Right ventricle myocardium inferior (tissue), 1 donor: ENCODE measurements at places on chromosomes 3 and 15. TPM values are rescaled to one million over a fixed set of nuclear protein-coding genes. Genes with fewer than 3 reads are reported as not detected.
A peak's percentile ranks its signal among the peaks of the same experiment; 100 is the strongest.

DNA sequence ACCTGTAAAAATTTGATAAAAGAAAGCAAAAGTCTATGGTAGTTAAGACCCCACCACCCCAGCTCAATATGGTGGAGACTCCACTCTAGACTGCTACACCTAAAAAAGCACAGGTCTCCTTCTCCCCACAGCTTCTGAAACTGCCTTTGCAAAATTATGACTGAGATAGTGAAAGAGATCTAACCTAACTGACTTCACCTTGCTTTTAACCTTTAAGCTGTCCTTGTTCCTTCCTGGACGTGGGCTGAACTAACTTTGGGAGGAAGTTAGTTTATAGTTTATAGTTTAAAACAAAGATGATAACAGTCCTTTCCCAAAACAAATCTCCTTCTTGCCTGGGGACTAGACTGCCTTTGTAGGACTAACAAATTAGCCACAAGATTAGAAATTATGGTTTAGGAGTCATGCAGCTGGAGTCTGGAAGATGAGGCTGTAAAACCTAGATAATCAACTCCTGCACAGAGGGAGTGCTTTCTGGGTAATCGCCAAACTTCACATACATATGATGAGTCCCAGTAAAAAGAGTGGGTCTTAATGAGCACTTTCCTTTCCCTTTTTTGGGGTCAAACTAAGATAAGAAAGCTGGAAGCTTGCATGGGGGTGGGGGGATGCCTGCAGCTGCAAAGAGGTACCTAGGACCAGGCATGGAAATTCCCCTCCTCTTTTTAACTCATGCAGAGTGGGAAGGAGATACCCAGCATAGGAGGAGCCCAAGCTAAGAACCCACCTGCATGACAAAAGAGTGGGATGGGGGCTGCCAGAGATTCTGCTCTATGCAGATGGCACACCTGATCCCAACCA is 17.5 kb downstream of the CCR8 start:
- no peak for DNase-seq

The SLC28A1 gene
- 0.24 TPM for total RNA-seq

DNA sequence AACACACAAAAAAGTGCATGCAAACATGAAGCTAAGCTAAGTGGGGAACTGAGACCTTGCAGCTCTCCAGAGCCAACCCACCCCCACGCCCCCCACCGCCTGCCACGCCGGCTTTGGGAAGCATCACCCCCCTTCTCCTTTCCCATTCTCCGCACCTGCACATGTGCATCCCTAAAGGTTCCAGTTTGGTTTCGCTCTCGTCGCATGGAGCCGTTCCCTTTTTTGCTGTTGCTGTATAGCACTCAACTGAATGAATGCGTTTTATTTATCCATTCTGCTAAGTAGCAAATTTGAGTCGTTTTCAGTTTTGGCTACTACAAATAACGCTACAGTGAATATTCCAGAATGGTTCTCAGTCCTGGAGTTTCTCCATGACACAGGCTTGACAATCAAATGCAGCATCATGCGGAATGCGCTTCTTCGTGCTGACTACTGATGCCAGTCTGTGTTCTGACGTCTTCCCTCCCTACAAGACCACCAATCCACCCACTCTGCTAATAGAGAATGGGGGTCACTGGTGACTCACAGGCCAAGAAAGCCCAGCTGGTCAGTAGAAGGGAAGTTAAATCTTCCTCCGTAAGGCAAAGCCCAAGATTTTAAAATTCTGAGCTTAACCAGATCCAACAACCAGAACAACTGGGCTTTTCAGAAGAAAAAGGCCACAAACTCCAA is 115.3 kb downstream of the XXYLT1 start:
- no peak for DNase-seq

GRCh38 chr15:80945605-80946004 is 44.0 kb downstream of the MESD start:
- DNase-seq: no peak

DNA sequence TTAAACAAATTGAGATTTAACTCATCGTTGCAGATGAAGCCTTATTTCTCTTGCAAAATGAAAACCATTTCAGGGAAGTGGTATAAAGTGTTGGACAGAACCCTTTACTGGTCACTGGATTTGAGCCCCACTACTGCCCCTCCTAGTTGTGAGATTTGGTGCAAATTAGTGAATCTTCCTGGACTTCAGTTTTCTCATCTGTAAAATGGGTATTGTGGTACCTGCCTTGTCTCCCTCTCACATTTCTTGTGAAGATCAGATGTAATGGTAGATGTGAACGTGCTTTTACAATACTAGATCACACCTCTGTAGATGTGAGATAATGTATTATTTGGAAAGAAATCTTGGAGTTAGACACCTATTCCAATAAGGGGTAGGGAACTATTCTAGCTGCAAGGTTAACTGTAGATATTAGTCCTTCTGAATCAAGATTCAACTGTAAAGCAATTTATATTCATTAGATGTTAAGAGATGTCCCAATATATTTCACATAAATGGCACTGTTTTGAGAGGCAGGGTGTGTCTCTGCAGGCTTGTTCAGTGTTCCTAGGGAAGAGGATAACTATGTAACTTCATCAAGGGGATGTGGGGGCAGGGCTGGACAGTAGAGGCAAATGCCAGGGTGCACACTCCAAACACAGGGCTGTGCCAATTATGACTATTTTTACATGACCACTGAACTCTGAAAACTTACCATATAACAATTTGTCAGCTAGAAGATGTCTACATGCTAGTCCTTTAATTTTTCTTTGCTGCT is 112.4 kb upstream of the PFN2 start:
- no peak for DNase-seq

DNA sequence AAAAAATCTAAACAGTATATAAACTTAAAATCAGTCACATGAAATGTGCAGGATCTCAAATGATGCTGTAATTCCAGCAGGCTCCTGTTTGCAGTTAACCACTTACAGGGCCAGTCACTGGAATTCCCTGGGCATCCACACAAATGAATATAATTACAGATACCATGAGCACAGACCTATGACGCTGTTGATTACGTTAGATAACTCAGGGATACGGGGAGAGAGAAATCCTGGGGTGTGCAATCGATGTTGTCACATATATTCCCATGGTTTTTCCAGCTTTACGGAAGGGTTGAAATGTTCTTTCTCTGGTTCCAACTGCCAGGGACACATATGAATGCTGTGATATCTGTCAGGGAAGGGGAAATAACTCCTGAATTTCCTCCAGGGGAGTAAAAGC is 100.8 kb downstream of the RORA start:
- DNase-seq: no peak

The OSBPL10 gene
- total RNA-seq: 6.6 TPM

GRCh38 chr15:71366926-71367325 is 251.7 kb downstream of the THSD4 start:
- DNase-seq: no peak

- no peak for DNase-seq
Measured at GRCh38 chr3:115691964-115692363, 68.7 kb downstream of the GAP43 start.

DNA sequence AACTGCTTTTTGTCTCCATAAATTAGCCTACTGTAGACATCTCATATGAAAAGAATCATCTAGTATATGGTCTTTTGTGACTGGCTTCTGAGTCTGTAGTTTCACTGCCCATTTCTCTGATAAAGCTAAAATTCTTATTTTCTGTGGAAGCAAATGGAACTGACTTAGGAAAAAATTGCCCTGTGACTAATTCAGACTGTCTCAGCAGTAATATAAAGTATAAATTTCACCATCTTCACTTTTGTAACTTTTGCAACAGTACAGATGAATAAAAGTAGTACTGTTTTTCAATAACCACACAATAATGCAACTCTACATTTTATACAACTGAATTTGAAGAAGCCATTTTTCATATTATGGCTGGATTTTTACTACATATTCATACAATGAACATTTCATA is 104.1 kb downstream of the TBC1D5 start:
- DNase-seq: no peak

DNA sequence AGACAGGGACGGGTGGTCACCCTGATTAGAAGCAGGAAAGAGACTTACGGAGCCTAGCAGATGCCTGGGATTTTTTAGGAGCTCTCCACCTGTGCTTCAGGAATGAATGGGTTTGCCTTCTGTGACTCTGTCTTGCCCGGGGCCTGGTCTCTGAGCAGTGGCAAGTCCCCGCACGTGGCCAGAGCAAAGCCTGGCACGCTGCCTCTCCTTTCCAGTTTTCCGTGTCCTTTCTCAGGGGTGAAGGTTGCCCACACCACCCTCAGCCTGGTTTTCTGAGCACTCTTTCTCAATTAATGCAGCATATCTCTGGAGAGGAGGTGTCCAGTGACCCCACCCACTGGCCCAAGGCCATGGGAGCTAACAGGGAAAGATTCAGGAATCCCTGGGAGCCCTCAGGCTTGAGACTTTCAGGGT is 14.5 kb upstream of the CHST14 start:
- no peak for DNase-seq

The GUCA1C gene
- not detected for total RNA-seq

DNA sequence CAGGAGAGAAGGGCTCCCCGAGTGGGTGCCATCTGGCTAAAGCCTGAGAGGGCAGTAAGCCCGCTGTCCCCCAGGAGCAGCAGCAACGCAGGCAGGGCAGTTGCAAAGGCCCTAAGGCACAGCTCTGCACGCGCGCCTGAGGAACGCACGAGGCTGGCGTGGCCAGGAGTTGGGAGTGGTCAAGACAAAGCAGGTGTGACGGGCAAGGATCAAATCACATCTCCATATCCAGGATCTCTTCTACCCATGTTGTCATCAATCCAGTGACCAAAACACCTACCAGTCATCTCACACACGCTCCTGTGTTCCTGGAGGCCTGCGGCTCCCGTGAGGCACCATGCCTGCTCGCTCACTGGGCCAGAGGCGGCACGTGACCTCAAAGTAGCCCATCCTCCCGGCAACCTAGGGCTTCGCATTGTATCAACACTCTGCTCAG is 59.5 kb downstream of the ERC2 start:
- no peak for DNase-seq

GRCh38 chr3:141227752-141228151 is 3.9 kb upstream of the PXYLP1 start:
- no peak for DNase-seq

GRCh38 chr3:16284633-16285032 is 19.6 kb downstream of the OXNAD1 start:
- DNase-seq: no peak

GRCh38 chr3:4507024-4507596 is 14.0 kb downstream of the ITPR1 start:
- DNase-seq: no peak

GRCh38 chr3:25884981-25885380 is 95.1 kb downstream of the OXSM start:
- no peak for DNase-seq

DNA sequence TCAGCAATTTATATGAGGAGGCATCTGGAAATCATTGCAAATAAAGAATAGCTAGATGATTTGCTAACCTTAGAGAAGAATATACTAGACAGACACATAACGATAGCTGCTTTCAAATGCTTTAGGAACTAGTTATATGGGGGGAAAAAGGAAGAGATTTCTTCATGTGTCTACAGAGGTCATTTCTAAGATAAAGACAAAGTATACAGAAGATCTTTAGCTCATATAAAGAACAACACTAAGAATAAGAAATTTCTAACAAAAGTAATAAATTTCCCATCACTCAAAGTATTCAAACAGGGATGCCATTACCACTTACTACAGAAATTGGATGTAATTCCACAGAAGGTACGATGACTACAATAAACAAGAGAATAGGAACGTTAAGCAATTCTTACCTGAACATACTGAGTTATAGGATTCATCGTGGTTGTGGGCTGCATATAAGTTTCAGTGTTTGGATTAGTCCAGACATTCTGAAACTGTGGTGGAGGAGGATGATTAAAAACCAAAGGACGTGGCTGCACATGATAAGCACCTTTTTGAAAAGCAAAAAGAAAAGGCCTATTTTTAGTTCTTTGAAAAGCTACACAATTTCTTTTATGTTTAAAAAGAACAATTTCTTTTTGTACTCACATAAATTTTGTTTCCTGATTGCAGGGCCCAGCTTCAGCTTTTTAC is 8.7 kb downstream of the DAZL start:
- DNase-seq: no peak

GRCh38 chr3:134881305-134881704 is 86.2 kb downstream of the EPHB1 start:
- DNase-seq: no peak

DNA sequence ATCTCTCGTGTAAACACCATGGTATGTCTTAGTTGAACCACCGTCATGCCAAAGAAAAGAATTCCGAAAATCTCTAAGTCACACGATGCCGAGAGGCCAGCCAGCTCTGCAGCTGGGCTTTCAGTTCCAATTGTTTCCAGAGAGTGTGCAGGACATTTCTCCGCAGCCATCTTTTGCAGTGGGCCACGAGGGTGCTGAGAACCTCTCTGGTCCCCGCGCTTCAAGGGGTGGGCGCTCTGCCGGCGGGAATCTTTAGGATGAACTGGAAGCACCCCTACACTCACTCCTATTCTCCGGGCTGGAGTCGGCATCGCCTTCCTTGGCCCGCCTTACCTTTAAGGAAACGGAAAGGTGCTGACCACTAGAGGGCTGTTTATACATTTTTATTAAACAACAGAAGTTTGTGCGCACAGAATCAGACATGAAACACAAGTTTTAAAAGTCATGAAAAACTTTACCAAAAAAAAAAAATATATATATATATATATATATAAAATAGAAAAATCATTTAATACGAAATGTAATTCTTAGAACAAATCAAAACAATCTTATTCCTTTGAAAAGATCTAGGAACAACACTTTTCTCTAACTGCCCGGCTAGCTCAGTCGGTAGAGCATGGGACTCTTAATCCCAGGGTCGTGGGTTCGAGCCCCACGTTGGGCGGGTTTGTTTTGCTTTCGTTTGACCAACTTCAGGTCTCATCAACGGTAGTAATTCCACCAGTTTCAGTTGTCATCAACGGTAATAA is 12.5 kb upstream of the MORF4L1 start:
- peak; percentile 79 for DNase-seq

The LRRC34 gene
- 1.6 TPM for total RNA-seq

The CACNA2D3 gene
- total RNA-seq: 33.7 TPM

GRCh38 chr15:77544162-77544561 is 88.5 kb downstream of the LINGO1 start:
- no peak for DNase-seq

The ADGRG7 gene
- not detected for total RNA-seq

GRCh38 chr3:82736696-82737277 is 975.3 kb upstream of the GBE1 start:
- DNase-seq: no peak

- DNase-seq: no peak
Measured at GRCh38 chr3:4139462-4140140, 163.6 kb upstream of the SETMAR start.

- no peak for DNase-seq
Measured at GRCh38 chr3:82030916-82031315, 269.5 kb upstream of the GBE1 start.

DNA sequence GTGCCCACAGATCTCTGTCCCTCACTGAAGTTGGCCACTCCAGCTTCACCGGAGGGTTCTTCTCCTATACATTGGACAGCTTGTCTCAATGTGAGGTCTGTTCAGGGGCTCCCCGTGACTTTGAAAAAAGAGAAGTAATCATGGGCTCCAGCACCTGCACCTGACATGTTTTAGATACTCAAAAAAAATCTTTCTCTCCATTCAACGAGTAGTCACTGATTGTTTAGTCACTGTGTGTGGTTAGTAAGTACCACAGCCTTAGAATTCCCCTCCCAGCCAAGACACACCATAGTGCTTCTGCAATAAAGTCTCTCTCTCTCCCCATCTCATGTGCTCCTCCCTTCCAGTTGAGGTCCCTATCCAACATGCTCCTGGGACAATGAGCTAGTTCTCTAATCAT is 18.6 kb downstream of the CCR9 start:
- DNase-seq: no peak

GRCh38 chr3:50737193-50737905 is 62.6 kb downstream of the DOCK3 start:
- no peak for DNase-seq

The TIGIT gene
- total RNA-seq: not detected
